NCI-H748 treated with DMSO at 0.1 percent for 48 hours (cell line): ENCODE measurements at places on chromosomes 3 and 15.

DNA sequence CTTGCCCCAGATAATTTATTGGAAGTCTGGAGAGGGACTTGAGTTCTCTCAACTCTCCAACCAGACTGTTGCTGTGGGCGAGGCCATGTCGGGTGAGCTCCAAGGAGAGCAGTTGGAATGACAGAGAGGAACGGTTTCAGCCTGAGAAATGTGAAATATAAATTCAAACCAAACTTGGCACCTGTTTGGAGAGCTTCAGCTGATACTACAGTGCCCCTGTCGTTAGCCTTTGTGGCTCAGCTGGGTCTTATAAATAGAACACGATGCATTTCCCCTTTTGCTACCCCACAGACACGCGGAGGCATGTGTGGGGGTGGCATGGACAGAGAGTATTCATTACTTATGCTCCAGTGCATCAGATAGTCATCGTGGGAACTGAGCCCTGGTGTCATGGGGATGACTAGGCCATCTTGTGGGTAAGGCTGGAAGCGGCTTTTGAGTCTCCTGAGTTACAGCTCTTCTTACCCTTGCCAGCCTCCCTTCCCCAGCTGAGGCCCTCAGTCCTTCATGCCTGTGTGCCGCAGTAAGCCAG lies 15.6 kb downstream of the SMAD3 start:
- DNase-seq = no peak

- no peak for DNase-seq
Observed at GRCh38 chr3:160941885-160942494, 163.2 kb downstream of the B3GALNT1 start.

DNA sequence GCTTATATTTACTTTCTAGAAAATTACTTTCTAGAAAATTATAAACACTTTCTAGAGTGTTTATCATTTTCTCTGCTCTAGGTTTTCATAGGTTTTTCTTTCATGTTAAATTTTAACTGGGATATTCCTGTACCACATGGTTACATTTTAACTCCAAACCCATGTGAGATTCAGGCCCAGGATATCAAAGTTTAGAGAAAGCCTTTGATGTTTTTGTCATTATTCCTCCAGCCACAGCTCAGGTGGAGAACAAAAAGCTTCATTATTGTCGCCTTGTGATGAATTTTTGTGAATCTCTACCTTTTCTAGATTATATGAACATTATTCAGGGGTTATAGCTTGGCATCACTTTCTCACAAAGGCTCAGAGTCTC lies 816.0 kb downstream of the SQOR start:
- no peak for DNase-seq

DNA sequence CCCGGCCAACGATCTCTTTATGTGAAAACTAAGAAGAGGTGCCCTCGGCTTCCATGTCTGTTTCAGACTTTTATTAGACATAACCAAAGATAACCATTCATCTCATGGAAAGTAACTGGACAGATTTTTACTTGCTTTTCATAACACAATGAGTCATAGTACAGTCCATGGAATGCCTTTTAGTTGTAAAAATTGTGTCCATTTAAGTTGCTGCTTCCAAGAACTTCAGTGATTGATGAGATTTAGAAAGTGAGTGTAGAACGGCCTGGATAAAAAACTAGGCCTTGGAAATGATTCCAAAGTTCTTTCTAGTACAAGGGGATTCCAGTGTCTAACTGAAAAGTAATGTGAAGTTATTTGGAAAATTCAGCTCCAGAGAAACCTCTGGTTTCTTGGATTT lies 10.8 kb downstream of the EIF2AK4 start:
- no peak for DNase-seq
